NCI-H1092 treated with DMSO at 0.1 percent for 48 hours (cell line): ENCODE measurements at places on chromosomes 6 and 20.

DNA sequence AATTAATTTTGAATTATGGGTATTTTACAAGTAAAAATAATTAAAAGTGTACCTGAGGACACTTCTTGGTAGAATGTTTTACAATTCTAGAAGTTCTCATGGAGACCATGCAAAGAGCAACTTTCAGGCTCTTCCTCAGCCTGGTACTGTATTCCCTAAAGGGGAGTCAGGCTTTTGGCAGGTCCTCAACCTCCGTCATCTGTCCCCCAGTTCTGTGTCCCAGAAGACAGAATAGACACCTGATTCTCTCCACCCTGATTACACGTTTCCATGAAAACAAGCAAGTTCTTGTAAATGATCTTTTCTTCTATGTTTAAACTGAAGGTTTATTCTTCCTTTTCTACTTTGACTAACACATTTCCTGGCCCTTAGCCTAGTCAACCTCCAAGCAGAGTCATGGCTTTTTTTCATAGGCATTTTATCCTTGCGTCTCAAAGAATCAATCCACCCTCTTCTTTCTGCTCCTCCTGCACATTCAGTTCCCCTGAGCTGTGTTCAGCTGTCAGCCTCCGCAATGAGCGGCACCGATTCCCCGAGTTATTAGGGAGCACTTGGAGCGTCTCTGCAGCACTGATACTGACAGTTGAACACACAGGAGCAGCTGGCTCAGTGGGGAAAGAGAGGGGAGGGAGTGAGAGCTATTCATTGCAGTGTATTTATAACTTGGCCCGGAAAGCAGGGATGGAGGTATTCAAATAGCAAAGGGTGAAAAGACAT lies 1082.4 kb upstream of the MAP3K7 start:
- peak; percentile 80 for DNase-seq

GRCh38 chr20:25071734-25072133 lies 10.2 kb downstream of the VSX1 start:
- no peak for DNase-seq

DNA sequence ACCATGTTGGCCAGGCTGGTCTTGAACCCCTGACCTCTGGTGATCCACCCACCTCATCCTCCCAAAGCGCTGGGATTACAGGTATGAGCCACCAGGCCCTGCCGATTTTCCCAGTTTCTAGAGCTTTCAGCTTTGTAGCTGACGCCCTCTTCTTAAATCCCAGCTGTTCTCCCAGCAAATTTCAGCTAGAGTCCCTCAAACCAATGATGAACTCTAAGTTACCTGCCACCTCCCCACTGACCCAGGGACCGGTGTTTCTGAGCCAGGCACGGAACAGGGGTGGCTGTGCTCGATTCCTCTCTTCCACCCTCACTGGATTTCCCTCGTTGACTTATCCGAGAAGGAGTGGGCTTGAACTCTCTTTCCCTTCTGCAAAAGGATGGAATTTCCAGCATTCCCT lies 39.1 kb downstream of the SUN5 start:
- DNase-seq = no peak

GRCh38 chr6:20168690-20169089 lies 43.6 kb downstream of the MBOAT1 start:
- DNase-seq = no peak

DNA sequence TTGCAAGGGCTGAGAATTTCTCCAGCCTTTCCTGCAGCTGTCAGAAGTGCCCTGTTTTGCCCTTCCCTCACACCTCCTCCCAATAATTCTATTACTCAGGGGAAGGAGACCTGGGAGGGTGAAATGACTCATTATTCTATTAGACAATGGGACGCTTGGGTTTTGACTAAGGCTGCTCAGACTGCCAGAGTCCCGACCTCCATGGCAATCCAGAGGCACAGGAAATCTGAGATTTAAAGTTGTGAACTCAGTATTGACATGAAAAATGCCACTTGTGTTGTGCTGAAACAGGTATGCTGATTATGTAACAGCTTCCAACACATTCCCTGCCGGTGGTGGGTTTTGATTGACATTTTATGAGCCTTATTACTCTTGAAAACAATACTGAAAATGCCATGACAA lies 625.9 kb upstream of the FLRT3 start:
- no peak for DNase-seq

DNA sequence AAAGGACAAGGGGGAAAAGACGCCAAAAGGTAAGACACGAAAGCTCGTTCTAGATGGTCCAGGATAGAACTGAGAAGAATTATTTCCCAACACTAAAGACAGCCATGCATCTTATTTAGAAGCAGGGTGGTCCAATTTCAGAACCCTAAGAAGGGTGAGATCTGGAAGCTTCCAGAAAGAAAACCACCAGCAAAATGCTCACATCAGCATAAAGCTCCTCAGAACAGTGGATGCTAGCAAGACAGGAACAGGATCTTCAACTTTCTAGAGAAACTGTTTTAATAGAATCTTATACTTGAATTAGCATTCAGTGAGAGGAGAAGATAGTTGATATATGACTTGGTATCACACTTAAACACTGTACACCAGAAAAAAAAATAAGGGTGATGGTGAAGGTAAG lies 101.5 kb downstream of the ZFP64 start:
- DNase-seq = no peak

DNA sequence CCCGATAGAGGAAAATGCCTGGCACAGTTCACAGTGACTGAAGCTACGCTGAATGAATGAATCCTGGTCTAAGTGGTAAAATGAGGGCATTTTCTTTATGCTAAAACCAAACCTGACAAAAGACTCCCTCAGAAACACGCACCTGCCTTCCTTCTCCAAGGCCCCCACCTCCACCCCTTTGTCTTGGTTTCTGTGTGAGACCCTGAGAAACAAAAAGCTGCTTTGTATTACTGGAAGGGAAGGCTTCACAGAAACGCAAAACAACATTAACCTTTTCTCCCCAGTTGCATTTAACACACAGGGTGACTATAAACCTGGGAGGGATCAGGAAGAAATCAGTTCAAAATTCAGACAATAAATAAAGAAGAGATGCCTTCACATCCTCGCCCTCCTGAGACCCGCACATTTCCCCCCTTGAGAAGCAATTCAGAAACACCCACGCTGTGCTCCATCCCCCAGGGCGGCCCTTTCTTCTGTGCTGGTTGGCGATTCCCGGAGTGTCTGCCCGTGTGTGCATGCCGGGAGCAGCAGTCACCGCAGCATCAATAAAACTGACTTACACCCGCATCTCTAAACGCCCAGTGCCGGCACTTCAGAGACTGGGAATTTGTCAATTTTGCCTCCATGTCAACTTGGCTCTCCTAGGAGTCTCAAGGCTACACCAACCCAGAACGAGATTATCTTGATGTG lies 67.2 kb upstream of the TRAF3IP2 start:
- DNase-seq = no peak
